Stimulated activated CD8-positive, alpha-beta memory T cell treated with anti-CD3 and anti-CD28 coated beads, Interleukin-2, amount 100 ng/mL, for 48 hours (primary cell): ENCODE measurements at places on chromosomes 5 and 9.

DNA sequence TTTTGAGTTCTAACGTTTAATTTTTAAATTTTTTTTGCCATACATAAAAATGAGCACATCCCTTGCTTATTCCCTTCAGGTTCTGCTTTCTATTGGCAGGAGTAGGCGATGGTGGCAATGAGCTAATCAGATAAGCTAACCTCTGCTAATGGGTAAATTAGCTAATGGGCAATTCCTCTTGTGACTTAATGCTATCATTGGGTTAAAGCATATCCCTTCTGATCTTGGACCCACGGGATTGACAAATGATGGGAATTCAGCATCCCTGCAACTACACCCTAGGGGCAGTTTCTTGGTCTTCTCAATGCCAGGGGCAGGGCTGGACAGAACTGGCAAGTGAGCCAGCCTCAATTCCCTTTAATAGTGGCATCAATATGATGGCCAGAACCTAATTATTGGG is 70.2 kb upstream of the IL12B start:
- DNase-seq = no peak

GRCh38 chr9:74901001-74901400 is 13.3 kb upstream of the TRPM6 start:
- DNase-seq = no peak

GRCh38 chr9:116365056-116365471 is 211.5 kb downstream of the PAPPA start:
- no peak for DNase-seq

DNA sequence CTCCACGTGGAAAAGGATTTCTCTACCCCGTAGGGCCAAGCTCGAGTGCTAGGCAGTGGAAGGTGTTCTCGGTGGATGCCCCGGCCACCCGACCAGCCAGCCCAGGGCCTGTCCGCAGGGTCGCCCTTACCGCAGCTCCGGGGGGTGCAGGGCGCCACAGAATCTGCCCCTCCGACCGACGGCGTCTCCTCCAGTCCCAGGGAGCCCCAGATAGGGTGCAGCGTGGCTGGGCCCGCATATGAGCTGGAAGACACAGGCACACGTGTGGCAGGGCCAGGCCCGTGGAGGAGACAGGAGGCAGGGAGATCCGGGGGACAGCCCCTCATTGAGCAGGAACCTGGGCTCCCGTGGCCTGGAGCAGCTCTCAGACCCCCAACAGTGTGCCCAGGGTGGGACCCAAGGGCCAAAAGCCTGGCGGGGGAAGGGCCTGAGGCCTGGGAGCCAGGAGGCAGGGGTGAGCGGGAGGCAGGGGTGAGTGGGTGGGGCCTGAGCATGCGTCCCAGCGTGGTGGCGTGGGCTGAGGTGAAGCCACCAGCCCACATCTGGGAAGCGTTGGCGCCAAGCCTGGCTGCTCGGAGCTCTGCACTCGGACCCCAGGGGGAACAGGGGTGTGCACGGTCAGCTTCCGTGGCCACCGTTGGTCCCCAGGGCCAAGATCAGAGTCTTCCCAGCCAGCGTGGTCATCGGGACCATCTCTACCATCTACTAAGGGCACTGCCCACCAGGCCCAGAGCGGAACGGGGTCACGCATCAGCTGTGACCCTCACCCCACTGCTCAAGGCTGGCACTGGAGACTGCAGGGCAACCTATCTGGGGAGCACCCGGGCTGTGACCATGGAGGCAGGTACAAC is 22.2 kb downstream of the CCDC187 start:
- DNase-seq = no peak

GRCh38 chr9:104934691-104935500 is 6.9 kb upstream of the ABCA1 start:
- DNase-seq = no peak

DNA sequence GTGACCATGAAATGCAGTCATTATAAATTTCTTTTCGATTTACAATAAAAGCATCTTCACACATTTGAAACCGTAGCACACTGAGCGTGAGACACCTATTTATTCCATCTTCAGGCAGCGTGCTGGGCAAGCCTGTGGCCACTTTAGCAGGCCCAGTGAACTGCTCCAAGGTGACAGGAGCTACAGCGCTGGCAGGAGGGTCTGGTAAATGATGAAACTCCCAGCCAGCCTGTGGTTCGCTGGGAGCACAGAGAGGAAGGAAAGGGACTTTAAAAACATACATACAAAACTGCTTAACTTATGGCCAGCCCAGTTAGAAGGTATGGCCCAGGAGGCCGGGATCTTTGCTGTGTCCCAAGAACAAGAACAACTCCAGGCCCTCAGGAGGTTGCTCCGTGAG is 5.1 kb downstream of the RAPGEF1 start:
- no peak for DNase-seq

- DNase-seq = no peak
Measured at GRCh38 chr5:147831465-147831864, at the start of gene SPINK1. SPINK1 (minus strand) TSS chr5:147831671; CDS start chr5:147831577, 94 bp downstream.

DNA sequence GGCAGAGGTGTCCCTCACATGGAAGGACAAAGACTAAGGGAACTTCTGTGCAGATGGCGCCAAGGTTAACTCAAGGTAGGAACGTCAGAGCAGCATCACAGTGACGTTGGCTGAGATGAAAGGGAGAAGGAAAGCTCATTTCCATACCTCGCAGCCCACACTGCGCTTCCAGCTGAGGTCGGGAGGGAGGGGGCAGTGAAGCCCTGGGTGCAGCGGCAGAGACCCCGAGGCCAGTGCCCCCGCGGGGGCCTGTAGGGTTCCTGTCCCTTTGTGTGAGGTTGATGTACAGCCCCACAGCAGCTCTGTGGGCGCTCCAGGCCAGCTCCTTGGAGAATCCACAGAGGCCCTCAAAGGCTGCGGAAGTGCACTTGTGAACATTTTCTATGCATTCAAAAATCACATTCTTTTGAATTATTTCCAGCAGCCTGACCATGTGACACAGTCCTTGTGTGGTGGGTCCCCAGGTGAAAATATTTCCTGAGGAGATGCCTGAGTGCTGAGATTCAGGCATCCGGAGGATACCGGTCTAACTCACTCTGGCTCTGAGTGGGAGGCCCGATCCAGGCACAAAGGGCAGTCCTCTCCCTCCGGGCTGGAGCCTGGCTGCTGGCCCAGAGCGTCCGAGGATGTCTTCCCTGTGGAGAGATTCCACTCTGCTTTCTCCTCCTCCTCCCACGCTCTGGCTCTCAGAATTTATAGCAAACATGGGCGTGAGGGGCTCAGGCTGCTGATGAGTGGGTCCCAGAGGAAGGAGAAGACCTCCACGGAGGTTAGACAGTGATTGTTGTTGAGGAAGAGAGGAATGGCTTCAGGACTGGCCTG is 150.7 kb downstream of the ICE1 start:
- DNase-seq = no peak

- DNase-seq = no peak
Measured at GRCh38 chr5:142295084-142295758, 29.6 kb downstream of the SPRY4 start.

DNA sequence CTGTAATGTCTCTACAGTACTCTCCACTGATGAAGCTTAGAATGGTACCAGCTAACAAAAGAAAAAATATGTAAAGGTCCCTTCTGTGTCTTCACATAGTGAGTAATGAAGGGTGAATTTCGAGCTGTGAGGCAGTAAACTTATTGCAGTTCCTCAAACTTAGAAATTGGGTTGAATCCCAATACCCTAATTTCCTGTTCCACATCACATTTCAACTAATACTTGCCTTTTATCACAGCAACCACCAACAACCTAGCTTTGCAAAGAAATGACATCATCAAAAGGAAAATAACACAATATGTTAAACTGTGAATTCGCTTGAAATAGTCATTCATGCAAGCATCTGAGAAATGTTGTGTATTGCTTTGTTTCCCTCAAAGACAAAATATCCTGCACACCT is 9.4 kb upstream of the TNFAIP8 start:
- no peak for DNase-seq

DNA sequence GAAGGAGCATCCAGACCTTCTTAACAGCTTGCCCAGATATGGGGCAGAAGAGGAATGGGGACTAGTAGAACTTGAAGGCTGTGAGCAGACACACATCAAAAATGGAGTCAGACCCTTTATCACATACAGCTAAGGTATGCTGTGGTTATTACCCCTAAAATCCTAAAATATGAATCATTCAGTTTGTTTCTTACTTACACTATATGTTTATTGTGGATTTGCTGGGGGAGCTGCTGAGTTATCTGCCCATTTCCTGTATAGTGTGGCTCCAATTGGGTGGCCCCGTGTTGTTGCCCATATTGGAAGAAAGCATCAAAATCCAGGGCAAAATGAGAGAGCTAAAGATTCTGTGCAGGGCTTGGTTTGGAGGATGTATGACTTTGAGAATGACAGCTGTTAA is 56.9 kb downstream of the AP3S1 start:
- no peak for DNase-seq

GRCh38 chr5:73387601-73388305 is 60.8 kb downstream of the FOXD1 start:
- DNase-seq = no peak

GRCh38 chr5:87649455-87649854 is 236.7 kb upstream of the CCNH start:
- DNase-seq = no peak

DNA sequence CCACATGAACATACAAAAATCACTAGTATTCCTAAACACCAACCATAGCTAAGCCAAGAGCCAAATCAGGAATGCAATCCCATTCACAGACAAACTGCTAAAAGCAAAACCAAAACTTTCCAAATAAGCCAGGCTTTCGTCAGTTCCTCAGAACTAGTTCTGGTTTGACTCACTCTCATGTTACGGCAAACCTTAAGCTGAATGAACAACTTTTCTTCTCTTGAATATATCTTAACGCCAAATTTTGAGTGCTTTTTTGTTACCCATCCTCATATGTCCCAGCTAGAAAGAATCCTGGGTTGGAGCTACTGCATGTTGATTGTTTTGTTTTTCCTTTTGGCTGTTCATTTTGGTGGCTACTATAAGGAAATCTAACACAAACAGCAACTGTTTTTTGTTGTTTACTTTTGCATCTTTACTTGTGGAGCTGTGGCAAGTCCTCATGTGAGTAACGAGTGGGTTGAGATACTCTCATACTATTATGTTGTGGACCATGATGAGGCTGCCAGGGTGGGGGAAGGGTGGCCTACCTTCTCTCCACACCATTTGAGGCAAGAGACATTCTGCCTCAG is at the start of gene PDCD1LG2:
PDCD1LG2 (plus strand) TSS at position 172 of the 572 bp plus-strand sequence. CDS start 12,016 bp downstream, outside the sequence.
- no peak for DNase-seq

- peak; percentile 62 for DNase-seq
Measured at GRCh38 chr9:89701221-89701798, 96.5 kb downstream of the GADD45G start.

DNA sequence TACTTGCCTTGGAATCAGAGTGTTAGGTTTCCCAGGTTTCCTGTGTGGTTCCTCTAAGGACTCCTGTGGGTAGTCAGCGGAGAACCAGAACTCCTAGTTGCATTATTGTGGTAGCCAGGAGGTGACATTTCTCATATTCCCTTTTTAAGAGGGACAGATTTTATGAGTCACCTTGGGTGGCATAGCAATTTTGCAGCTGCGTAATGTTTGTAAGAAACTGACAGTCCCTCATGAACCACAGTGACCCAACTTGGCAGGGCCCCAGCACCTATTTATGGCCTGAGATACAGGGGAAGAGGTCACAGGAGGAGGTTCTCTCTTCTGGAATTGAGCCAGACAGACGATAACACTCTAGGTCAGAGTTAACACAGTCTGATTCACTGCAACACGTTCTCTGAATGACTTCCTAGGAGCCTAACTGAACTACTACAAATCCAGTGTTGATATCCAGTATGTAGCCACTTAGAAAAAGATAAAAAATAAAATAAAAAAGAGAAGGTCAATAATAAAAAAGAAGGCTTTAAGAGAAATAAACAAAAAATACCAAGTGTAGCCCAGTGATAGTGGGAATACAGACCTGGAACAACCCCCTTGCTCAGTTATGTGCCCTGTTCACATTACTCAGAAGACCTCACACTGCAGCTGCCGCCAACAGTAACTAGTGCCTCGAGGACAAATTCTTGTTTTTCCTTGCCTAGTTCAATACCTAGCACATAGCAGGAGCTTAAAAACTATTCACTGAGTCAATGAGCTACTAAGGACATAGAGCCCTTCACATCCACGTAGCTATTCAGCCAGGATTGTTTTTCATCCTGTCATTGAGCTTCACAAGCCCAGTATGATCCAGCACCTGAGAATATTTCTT is 50.7 kb upstream of the VLDLR start:
- DNase-seq = no peak

- no peak for DNase-seq
Measured at GRCh38 chr9:135562235-135562745, 734 bp downstream of the PAEP start.

DNA sequence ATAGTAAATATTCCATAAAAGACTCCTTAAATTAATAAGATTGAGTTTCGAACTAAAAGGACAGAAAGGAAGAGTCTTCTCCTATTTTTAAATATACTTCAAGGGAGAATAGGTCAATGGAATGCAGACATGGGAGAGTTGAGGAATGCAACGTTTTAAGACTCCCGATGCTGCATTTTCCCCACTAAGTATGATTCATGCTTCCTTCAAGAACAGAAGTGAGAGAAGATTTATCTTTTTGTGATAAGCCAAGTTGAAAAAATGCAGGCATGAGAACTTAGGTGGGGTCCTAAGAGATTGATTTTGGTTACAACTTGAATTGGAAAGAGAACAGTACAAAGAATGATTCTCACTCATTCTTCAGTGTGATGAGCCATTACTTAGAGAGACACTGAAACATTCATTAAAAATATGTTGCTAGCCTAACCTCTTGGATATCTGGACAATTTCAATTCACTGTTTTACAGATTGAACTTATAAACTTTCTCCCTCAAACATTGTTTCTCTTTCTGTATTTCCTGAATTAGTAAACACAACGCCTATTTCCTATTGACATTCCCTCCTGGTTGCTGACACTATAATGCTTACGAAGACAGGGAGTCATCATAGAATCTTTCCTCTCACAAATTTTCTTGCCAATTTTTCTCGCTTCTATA is 1666.1 kb upstream of the WWC1 start:
- no peak for DNase-seq

DNA sequence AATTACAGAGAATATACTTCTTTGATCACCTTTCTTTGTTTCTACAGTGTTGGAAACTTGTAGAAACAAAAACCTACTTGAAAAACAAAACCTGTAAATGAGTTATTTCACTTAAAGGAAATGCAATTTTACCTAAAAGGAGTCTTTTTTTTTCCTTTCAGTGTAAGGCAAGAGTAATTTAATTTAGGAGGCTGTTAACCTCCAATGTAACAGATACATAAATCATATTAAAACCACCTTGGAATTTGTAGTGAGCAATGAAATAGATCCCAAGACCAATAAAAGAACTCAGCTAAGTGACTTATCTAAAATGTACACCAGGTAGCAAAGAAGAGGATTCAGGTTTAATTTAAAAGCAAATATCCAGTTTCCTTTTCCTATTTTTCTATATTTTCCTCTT is 524.8 kb downstream of the CSNK1G3 start:
- DNase-seq = no peak

GRCh38 chr9:21967702-21968101 is 26.5 kb downstream of the CDKN2A start:
- DNase-seq = no peak

GRCh38 chr5:123530728-123531127 is 18.8 kb downstream of the CSNK1G3 start:
- DNase-seq = no peak

DNA sequence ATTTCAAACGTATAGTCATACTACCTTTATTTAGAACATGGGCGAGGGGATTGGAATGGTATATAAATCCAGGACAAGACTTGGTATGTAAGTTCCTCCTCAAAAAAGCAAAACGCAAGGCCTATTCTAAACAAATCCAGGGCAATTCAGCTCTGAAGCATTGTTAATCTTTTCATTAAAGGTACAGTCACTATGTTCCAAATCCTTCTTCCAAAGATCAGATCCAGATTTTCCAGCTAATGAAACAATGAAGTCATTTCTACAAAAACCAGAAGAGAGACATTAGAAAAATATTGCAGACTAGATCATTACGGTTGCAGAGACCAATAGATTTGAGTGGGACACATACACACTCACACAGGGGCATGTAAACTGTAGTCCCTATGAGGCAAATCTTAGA is 116.1 kb upstream of the BNC2 start:
- DNase-seq = no peak
